ENCODE measurements at places on chromosomes 3 and 15.

GRCh38 chr3:27425896-27426565, 56.8 kb upstream of the NEK10 start:
- DNase-seq = no peak

DNA sequence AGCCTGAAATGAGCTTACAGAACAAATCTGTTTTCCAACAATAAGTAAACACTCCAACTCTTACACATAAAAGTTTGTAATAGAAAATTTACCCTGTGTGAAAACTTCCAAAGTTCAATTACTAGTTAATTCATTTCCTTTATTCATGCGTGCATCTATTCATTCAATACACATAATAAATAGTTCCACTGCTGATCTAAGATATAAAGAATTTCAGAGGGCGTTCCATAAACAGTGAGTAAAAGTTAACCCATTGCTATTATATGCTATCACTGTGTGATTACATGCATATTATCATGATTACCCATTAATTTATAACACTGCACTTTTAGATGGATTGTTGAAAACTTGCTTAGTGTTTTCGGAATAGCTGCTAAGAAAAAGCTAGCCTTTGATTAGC, 36.2 kb upstream of the CFAP20DC start:
- DNase-seq = no peak

- DNase-seq = no peak
Observed at GRCh38 chr3:13768453-13768852, 111.4 kb downstream of the WNT7A start.

DNA sequence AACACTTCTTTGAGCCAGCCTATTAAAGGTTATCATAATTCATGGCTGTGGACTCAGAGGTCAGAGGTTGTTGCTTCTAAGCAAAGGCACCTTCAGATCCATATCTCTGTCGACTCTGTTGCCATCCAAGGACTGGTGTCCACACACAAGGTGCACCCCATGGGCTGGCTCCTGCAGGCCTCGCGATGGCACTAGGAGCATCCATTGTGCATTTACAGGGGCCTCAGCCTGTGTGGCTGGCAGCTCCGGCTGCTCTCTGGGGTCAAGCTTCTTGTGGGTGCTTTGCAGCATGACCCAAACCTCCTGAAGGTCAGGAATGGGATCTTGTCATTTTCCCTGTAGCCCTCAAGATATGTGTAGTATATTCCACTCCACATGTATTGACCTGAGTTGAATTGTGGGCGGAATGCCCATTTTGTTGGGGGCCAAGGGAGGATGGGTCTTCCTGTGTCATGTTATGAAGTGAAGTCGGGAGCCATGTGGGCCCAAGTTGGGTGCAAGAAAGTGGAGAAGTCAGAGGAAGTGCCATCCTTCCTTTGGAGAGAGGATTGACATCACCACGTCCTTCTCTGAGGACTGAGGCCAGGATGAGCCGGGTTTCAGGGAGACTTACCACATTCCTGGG, 43.9 kb downstream of the CHDH start:
- no peak for DNase-seq
